ENCODE measurements at places on chromosomes 1 and 21.
A peak's percentile ranks its signal among the peaks of the same experiment; 100 is the strongest.

DNA sequence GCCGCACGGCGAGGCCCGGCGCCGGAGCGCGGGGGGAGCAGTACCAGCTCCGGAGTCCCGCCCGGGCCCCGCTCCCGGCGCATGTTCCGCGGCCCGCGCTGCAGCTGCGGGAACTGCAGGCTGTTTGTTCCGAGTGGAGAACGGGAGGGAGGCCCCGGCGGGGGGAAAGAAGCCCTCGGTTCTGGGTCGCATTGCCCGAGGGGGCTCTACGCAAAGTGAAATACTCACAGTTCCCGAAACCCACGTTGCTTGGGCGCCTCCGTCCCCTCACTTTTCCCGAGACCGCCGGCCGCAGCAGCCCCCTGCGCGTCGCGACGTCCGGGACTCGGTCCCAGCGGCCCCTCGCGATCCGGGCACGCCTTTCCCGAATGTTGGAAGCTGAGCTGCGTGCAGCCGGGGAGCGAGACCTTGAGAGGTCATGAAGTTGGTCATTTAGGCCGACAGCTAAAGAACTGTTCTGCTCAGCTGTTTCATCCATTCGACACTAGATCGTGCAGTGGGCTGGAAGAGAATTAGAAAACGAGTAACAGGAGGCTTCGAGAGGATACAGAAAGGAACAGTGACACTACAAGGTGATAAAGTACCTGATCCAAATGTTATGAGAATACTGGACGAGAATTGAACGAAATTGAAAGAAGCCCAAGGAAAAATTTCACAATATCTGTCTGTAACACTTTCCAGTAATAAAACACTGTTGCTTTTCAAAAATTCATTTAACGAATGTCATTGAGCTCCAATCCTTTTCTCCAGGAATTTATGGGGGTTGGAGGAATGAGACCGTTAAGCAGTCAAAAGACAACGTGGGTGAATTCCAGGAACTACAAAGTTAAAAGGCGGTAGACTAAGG, 657 bp upstream of the LIN9 start:
- peak; percentile 48 for DNase-seq

GRCh38 chr1:154350383-154350782, 25.1 kb downstream of the ATP8B2 start:
- no peak for DNase-seq

- no peak for DNase-seq
Measured at GRCh38 chr1:47824716-47825115, 172.5 kb downstream of the TRABD2B start.

DNA sequence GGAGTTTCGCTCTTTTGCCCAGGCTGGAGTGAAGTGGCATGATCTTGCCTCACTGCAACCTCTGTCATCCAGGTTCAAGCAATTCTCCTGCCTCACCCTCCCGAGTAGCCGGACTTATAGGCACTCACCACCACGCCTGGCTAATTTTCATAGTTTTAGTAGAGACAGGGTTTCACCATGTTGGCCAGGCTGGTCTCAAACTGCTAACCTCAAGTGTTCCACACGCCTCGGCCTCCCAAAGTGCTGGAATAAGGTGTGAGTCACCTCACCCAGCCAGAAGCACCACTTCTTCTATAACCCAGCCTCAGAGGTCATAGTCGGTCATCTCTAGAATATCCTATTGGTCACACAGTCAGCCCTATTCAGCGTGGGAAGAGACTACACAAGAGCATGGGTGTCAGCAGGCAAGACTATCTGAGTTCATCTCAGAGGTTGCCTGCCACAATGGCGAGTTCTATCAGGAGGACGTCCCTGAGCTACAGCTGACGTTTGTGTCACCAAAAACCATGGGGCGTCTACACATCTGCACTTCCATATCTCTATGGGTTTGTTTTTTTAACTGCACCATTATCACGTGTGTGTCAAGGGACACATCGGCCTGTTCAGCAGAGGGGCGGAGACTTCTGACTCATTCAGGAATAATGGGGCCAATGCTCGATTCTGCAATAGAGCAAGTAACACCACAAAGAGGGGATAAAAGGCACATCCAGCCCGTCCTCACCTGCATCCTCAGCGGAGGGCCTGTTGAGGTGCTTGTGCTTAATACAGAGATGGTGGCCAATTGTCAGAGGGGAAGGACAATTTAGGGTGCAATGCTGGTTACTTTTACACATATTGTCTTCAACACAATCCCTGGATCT, 256.3 kb upstream of the IRF2BP2 start:
- peak; percentile 96 for DNase-seq

DNA sequence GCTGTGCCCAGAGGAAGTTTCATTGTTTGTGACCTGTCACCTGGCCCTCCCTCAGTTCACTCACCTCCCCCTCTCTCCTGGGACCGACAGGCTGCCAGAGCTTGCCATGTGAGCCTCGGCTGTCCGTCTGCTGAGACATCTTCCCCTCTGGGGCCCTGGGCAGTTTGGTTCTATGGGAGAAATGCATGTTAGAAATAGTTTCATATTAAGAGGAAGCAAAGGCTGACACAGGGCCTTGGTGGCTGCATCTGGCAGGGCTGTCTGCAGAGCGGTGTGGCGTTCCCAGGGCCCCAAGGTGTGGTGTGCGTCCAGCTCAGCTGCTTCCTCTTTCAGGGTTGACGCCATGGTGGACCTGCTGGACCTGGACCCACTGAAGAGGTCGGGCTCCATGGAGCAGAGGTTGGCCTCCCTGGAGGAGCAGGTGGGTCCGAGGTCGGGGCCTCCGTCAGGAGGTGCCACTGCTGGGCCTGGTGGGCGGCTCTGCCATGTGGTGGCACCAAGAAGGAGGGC, 31.9 kb upstream of the LRRC3 start:
- DNase-seq = peak; percentile 53

DNA sequence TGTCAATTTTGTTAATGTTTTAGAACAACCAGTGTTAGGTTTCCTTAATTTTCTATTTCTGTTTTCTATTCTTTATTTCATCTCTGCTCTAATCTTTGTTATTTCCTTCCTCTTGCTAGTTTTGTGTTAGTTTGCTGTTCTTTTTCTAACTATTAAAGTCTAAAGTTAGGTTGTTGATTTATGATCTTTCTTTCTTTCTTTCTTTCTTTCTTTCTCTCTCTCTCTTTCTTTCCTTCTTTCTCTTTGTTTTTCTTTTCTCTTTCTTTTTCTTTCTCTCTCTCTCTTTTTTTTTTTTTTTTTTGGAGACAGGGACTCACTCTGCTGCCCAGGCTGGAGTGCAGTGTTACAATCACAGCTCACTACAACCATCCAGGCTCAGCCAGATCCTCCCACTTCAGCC, 17.4 kb upstream of the KLF18 start:
- no peak for DNase-seq

DNA sequence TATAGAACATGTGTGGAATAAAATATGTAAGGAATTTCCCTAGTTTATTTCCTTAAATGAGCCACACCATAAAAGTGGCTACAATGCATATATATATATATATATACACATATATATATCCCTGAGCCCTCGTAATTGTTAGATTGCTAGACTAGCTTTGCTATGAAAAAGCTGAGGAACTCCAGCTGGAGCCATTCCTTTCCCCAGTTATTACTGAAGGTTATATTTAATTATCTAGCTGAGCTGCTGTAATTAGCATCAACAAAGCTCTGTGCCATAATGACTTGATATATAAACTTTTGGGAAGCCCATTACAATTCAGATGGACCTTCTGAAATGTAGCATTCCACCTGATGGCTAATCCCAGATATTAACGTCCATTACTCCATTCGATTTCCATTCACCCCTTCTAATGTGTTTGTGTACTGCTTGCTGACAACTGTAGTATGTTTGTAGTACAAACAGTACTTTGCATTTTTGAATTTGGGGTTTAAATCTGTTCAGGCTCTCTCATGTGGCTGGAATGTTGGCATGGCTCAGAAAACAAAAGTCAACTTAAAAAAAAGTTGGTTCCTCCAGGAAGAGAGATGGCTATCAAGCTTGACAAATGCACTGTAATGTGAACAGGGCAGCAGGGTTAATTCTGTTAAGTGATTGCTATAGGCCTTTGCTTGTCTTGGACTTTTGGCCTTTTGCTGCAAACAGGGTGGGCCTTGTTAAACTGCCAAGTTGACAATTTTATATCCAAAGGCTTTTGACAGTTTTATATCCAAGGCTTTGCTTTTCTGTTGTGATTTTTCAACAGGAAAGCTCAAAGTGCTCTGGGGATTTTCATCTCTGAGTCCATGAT, 170.0 kb downstream of the LTN1 start:
- DNase-seq = no peak

- no peak for DNase-seq
Measured at GRCh38 chr1:32404946-32405345, 10.7 kb upstream of the BSDC1 start.

DNA sequence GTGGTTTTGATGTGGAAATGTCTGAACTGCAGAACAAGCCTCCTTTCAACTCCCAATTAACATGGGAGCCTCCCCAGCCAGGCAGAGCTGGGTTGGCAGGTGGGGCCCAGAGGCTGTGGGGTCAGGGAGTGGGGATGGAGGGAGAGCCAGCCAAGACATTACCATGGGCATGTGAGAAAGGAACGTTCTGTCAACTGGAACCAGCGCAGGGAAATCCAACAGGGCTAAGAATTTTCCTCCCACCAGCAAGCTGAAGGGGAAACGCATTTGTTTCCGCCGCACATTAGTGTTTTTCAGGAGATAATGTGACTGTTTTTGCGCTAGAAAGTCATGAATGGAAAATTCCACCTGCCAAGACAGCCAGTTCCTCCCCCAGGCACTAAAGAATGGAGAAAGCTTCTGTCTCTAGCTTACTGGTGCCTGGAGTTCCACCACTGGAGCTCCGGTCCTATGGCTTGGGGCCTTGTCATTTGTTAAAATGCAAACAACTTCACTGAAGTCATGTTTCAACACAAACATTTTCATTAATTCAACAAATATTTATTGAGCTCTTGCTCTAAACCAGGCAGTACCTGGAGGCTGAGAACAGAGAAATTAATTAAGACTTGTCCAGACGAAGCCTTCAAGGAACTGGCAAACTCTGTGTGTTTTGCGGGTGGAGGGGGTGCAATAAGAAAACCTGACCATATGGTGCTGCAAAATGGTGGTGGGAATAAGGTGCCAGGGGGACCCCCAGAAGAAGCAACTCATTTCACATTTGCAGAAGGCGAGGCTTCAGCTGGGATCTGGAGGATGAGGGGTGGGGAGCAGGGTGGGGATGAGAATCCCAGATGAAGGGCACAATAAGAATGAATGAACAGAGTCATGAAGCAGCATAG, 305.1 kb downstream of the MATN1 start:
- DNase-seq = no peak

GRCh38 chr1:47390843-47391242, 25.2 kb upstream of the FOXE3 start:
- no peak for DNase-seq

DNA sequence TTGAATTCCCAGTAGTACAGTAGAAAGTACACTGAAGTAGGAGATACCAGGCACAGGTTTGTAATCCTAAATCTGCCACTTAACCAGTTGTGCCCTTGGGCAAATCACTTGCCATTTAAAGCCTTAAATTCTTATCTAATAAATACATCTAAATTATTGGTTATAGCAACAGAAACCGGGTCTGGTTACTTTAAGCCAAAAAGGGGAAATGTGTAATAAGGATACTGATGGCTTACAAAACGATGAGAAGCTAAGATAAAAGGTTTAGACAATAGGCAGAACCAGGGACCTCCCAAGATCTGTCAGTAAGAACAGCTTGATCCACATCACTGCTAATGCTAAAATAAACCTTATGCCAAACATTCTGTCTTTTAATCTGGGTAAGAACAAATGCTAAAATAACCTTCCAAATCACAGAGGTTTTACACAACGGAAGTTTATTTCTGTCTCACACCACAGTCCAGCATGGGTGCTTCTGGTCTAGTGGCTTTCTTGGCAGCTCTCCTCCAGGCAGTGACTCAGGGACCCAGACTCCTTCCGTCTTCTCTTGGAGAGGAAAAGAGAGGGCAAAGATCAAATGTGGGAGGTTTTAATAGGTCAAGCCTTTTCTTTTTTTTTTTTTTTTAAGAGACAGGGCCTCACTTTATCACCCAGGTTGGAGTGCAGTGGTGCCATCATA, 16.5 kb upstream of the ZMYM1 start:
- DNase-seq = peak; percentile 89

- no peak for DNase-seq
Measured at GRCh38 chr1:14263671-14264070, 334.8 kb upstream of the KAZN start.

DNA sequence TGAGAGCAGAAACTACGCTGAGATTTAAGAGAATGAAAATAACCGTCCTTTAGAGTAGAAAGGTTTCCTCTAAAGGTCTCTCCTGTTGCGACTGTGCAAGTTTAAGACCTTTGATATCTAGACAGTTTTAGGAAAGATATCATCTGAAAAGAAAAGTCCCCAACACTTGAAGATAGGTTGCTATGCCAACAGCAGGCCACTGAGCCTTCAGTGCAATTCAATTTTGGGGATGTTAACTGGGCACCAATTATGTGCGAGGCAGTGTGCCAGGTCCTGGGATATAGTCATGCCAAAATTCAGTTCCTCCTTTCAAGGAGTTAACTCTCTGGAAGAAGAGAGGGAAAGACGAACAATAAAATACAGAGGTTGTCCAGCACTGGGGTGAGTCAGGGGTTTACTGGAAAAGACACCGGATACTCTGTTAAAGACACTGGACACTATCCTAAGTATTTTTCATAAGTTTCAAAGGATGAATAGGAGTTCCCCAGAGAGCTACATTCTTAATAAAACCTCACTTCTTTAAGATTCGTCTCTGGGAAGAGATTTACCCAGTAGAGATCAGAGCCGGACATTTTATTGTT, 25.5 kb upstream of the ZNF281 start:
- DNase-seq = no peak

DNA sequence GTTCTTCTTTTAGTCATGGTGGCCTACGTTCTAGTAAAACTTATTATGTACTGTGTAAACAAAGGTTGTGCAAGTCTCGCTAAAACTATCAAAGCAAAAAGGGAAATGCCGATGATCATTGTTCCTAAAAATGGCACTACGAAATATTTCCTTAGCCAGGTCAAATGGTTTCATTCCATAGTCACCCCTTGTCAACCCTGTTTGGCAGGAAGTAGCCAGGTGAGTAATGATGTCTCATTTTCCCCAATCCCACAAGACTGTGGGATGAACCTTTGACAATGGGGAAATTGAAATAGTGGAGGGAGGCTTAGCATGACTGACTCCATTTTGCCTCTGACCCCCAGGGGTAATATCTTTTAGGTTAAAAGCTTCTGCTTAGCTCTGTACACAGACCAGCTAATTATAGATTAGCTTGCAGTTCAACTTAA, 5.6 kb upstream of the REN start:
- peak; percentile 63 for DNase-seq

DNA sequence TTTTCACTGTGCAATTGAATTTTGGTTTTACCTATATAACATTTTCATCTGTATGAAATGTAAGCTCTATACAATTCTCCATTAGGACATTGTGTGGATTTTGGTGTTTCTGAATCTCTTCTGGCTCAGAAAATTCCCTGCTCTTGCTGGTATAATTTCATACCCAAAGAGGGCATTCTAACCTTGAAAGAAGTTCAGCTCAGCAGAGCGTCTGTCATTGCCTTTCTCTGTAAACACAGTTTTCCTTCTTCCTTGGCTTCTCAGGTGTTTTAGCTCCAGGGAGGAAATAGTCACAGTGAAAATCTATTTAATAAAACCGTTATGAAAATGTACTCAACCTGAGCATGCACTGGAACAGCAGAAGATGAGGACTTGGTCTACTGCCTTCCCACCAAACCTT, 16.0 kb downstream of the DISC1 start:
- no peak for DNase-seq

GRCh38 chr1:61828805-61829204, 86.5 kb downstream of the PATJ start:
- peak; percentile 59 for DNase-seq
